NCI-H1048 (cell line): ENCODE measurements at places on chromosomes 6 and 20.

GRCh38 chr6:72689107-72689954 is 67.5 kb downstream of the KCNQ5 start:
- no peak for DNase-seq

- no peak for DNase-seq
Observed at GRCh38 chr6:16803294-16804200, 42.3 kb upstream of the ATXN1 start.

- no peak for DNase-seq
Observed at GRCh38 chr20:1618954-1619540, 762 bp downstream of the SIRPB1 start.

DNA sequence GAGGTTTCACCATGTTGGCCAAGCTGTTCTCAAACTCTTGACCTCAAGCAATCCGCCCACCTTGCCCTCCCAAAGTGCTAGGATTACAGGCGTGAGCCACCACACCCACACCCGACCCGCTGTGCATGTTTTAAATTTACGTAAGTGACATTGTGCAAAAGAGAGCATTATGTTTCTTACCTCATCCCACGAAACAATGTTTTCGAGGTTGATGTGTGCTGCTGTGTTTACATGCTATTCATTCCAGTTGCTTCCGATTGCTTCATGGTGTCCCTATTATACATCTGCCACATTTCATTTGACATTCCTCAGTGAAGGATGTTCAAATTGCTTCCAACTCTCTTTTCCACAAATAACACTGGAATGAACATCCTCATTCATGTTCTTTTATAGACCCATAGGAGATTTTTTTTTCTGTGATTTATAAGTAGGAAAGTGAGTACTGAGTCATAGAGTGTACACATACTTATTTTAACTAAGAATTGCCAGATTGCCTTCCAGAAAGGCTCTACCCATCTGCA is 403.9 kb upstream of the JARID2 start:
- DNase-seq: no peak

GRCh38 chr6:24223115-24223919 is 97.3 kb downstream of the NRSN1 start:
- DNase-seq: no peak

DNA sequence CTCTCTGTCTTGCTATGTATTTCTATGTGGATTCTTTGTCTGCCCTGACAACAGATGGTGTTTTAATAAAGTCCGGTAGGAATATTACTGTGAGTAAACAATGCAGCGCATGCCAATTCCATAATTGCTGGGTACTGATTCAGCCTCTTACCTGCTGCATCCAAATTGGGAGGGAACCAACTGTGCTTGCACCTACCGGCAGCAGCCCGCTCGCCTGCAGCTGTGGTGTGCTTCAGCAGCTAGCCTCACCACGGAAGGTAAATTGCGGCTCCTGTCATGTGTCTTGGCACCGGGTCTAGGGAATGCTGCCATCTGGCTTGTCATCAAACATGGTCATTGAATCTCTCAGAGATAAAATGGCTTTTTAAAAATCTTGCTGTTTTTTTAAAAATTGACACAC is 704.8 kb upstream of the SLC35B3 start:
- no peak for DNase-seq

- DNase-seq: no peak
Observed at GRCh38 chr6:156804402-156804801, 27.2 kb downstream of the ARID1B start.

- no peak for DNase-seq
Observed at GRCh38 chr20:52060794-52061714, 130.5 kb downstream of the ZFP64 start.

DNA sequence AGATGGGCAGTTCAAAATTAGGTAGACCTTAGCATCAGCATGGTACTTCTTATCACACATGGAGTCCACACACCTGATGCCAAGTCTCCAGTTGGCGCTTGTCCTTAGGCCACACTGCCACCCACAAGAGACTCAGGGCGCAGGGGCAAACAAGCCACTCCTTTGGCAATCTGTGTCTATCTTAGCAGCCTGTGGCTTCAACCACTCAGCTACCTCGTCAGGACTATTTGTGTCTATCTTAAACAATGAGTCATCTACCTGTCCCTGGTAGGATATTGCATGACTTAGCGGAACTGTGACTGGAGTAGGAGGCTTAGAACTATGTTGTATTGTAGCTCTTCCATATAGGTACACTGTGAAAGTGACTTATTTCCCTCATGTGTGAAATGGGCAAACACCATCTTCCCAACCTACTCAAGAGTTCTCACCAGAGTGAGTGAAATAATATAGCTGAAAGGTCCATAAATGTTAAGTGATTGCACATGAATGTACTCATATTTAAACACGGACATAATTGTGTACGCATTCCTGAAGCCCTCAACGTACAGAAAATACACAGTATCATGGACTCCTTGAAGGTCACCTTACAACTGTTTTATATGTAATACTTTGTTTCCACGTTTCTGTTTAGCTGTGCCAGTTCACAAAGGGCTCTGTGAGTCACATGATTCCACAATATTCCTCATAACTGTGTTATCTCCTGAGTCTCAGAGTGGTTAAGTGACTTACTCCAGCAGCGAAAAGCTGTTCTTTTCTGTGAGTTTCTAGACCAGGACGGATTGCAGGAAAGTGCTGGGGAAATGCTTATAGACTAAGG is 1.6 kb downstream of the TRIM27 start:
- no peak for DNase-seq

GRCh38 chr6:151539506-151540268 is 45.9 kb downstream of the CCDC170 start:
- no peak for DNase-seq

DNA sequence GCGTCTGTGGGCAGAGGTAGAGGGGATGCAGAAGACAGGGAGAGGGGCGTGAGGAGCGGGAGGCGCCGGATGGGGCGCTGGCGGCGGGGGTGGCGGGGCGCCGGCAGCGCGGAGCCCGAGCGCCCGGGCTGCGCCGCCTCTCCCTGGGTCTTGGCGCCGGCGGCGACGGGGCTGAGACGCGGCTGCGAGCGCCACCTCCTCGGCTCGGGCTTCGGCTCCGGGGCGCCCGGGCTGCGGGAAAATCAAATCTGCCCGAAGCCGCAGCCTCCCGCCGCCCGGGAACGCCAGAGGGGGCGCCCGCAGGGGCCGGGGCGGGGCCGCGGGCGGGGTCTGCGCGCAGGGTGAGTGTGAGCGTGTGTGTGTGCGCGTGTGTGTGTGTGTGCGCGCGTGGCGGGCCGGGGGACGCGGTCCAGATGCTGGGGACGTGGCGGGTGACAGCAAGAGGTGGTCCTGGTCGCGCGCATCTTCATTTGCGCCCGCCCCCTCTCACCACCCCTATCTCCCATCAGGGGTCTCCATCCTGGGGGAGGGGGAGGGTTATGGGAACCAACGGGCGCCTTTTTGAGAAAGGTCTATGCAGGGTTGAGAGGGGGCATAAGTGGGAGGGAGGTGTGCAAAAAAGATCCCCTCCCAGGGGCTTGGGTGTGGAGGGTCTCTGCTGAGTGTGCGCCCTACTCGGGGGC is 646 bp upstream of the CPNE5 start:
- DNase-seq: no peak

- DNase-seq: no peak
Observed at GRCh38 chr20:46299078-46299477, 9.2 kb downstream of the CDH22 start.

DNA sequence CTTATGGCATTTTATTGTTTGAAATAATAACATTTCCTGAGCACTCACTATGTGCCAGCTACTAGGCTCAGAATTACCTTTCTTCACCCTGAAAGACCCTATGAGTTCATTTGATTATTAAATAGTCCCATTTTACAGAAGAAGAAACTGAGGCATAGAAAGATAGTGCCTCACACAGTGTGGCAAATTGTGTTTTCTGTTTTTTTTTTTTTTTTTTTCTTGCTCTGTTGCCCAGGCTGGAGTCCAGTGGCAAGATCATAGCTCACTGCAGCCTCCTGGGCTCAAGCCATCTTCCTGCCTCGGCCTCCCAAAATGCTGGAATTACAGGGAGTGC is 59.7 kb upstream of the PTPN1 start:
- DNase-seq: no peak

DNA sequence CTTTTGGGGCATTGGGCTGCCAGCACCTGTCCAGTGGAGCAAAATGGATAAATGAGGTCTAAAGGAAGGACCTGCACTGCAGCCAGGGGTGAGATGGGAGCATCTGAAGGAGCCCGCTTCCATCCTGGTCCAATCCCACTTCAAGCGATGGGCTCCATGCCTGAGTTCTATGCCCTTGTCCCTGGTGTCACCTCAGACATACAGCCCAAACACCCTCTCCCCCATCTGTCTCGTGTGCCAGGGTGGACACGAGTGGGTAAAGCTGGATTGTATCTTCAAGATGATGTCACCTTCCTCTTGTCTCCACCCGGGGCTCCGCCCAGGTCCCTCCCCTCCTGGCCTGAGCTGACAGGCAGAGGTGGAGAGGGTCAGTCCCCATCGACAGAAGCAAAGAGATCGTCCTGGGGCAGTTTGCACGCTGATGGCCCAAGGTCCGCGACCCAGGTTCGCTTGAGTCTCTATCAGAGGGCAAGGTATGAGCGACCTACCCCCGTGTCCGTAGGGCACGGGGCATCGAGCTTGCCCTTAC is 544 bp downstream of the SMIM29 start:
- DNase-seq: no peak

GRCh38 chr6:156988276-156989158 is 211.3 kb downstream of the ARID1B start:
- DNase-seq: no peak

GRCh38 chr6:169591616-169592015 is 110.2 kb downstream of the WDR27 start:
- no peak for DNase-seq

DNA sequence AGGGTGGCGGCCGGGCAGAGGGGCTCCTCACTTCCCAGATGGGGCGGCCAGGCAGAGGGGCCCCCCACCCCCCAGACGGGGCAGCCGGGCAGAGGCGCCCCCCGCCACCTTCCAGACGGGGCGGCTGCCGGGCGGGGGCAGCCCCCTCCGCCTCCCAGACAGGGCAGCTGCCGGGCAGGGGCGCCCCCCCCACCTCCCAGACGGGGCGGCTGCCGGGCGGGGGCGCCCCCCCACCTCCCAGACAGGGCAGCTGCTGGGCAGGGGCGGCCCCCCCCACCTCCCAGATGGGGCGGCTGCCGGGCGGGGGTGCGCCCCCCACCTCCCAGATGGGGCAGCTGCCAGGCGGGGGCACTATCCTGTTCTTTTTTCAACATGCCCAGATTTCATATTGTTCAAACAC is 78.2 kb upstream of the DST start:
- DNase-seq: no peak

GRCh38 chr6:86936834-86937218 is 502 bp upstream of the HTR1E start:
- no peak for DNase-seq

GRCh38 chr6:76742919-76743318 is 670.5 kb upstream of the IMPG1 start:
- DNase-seq: no peak

GRCh38 chr6:49606721-49607390 is 29.8 kb downstream of the RHAG start:
- peak; percentile 55 for DNase-seq

DNA sequence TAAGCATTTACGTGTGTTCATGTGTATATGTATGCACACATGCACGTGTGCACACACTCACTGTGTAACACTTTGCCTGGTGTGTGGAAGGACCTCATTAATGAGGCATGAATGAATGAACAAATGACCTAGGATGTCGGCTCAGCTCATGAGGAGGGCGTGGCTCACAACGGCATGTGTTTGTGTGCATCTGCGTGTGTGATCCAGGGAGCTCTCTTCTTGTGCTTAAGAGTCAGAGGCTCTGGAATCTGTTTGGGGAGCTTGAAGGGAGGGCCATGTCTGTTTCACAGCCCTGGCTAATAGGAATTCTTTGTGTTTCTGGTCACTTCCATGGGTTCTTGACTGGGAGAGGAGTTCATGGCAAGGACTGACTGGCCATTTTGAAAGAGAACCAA is 32.7 kb downstream of the TOX2 start:
- no peak for DNase-seq

DNA sequence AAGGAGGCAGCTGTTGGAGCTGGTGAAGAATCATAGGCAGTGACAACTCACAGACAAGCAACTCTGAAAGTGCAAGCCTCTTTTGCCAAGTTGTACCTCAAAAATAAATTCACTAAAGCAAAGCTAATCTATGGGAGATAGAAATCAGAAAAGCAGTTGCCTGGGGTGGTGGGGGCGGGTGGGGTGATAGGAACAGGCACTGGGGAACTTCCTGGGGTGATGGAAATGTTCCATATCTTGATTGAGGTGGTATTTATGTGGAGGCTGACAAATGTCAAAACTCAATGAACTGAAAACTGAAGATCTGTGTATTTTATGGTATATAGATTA is 52.4 kb downstream of the ATP9A start:
- DNase-seq: no peak

GRCh38 chr6:68458447-68458846 is 176.6 kb upstream of the ADGRB3 start:
- no peak for DNase-seq

GRCh38 chr20:53678990-53679596 is 85.5 kb upstream of the ZNF217 start:
- DNase-seq: no peak

DNA sequence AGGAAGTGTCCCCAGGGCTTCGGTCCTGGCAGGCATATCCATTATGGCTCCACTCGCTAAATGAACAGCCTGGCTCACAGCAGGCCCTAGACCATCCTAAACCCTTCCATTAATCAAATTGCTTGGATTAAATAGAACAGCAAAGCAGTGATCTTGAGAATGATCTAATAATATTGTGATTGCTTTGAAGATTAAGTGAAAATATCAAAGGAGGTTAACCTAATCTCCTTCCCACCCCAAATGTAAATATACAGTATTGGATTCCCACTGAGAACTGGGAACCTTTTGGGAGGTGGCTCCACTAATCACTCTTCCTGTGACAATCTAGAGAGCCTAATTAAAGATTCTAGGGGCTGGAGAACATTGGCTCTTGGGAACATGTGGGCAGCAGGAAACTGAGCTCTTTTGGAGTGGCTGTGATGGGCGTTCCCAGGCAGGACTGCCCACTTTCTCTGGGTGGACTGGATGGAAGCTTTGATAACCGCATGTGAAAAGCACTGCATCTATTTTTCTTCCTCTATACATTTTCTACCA is 68.3 kb upstream of the FRMD1 start:
- DNase-seq: no peak

GRCh38 chr6:105344881-105345370 is 58.0 kb downstream of the PREP start:
- no peak for DNase-seq

- DNase-seq: no peak
Observed at GRCh38 chr6:33599413-33599938, 19.4 kb upstream of the BAK1 start.

DNA sequence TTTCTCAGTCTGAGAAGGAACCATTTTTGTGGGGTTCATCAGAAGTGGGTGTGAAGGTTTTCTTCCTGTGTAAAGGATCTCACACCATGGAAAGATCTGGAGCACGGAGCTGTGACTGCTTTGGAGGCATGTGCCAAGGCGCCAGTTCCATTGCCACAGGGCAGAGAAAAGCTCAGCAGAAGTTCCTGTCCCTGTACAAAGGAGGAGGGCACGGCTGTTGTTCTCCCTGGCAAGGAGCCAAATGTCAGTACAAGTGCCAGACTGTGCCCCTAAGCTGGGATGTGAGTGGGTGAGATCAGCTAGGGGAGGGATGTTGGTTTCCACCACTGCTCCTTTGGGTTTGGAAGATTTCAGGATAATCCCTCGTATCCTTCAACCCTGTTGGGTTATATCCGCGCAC is 117.3 kb downstream of the CRYBG1 start:
- no peak for DNase-seq

GRCh38 chr6:76565932-76566331 is 493.5 kb upstream of the IMPG1 start:
- DNase-seq: no peak

- no peak for DNase-seq
Observed at GRCh38 chr6:24719125-24719971, at the start of gene C6orf62. C6orf62 (minus strand) TSS chr6:24719154; CDS start chr6:24718668, 486 bp downstream.
